Activated CD4-positive, alpha-beta T cell treated with anti-CD3 and anti-CD28 coated beads, Interleukin-2, amount 10 ng/mL, durations not matched to agents 7 days and 5 days (primary cell): ENCODE measurements at places on chromosomes 1 and 21. TPM values are rescaled to one million over a fixed set of nuclear protein-coding genes. Genes with fewer than 3 reads are reported as not detected.

Gene CCDC190
- total RNA-seq = not detected

Gene IGSF5
- total RNA-seq = not detected

Gene ADIPOR1
- total RNA-seq = 71.2 TPM

Gene SPATA46
- total RNA-seq = not detected

Gene TGFB2
- not detected for total RNA-seq

Gene LRRC3
- 5.1 TPM for total RNA-seq

Gene MYBPH
- not detected for total RNA-seq

Gene SPRR5
- not detected for total RNA-seq

Gene GPR137B
- total RNA-seq = 5.0 TPM

Gene SORT1
- total RNA-seq = 1.5 TPM

Gene FHAD1
- not detected for total RNA-seq

Gene ZNF683
- 0.17 TPM for total RNA-seq

Gene CHI3L1
- total RNA-seq = not detected

Gene NBL1
- 22.0 TPM for total RNA-seq

Gene C1orf185
- not detected for total RNA-seq

Gene DNAJC6
- total RNA-seq = 1.9 TPM

Gene SHE
- not detected for total RNA-seq

Gene ZNF692
- 55.5 TPM for total RNA-seq

Gene LCE6A
- total RNA-seq = not detected

Gene SPATA1
- total RNA-seq = 2.3 TPM

Gene MPL
- total RNA-seq = not detected

Gene MFAP2
- not detected for total RNA-seq

Gene ZNF684
- total RNA-seq = 8.8 TPM

Gene UBL4B
- not detected for total RNA-seq

Gene TP73
- total RNA-seq = 2.5 TPM

Gene NRIP1
- 13.8 TPM for total RNA-seq

Gene ACTL8
- not detected for total RNA-seq

Gene LAX1
- 18.9 TPM for total RNA-seq

Gene ITPKB
- 61.1 TPM for total RNA-seq

Gene POU3F1
- total RNA-seq = not detected

Gene SPRR3
- total RNA-seq = not detected

Gene CLEC20A
- total RNA-seq = not detected

Gene LRRIQ3
- total RNA-seq = 1.3 TPM

Gene OR2T33
- not detected for total RNA-seq

Gene PROK1
- not detected for total RNA-seq

Gene SLC2A5
- not detected for total RNA-seq

Gene EFNA3
- 2.7 TPM for total RNA-seq

Gene VPS72
- total RNA-seq = 77.1 TPM
